ENCODE measurements at places on chromosomes 11 and 22. TPM values are rescaled to one million over a fixed set of nuclear protein-coding genes. Genes with fewer than 3 reads are reported as not detected.

The CD3G gene
- total RNA-seq: 0.12 TPM

The ABCC8 gene
- total RNA-seq: not detected

The KCNJ11 gene
- not detected for total RNA-seq

The ALDH3B1 gene
- 16.7 TPM for total RNA-seq

The TYR gene
- total RNA-seq: not detected

The BATF2 gene
- 0.50 TPM for total RNA-seq

The APOBEC3B gene
- 2.4 TPM for total RNA-seq

The CHEK1 gene
- 61.2 TPM for total RNA-seq

The FGF3 gene
- not detected for total RNA-seq

The KRTAP5-2 gene
- total RNA-seq: not detected

The TRIM44 gene
- total RNA-seq: 26.1 TPM
